ENCODE measurements at places on chromosomes 2 and 18.

DNA sequence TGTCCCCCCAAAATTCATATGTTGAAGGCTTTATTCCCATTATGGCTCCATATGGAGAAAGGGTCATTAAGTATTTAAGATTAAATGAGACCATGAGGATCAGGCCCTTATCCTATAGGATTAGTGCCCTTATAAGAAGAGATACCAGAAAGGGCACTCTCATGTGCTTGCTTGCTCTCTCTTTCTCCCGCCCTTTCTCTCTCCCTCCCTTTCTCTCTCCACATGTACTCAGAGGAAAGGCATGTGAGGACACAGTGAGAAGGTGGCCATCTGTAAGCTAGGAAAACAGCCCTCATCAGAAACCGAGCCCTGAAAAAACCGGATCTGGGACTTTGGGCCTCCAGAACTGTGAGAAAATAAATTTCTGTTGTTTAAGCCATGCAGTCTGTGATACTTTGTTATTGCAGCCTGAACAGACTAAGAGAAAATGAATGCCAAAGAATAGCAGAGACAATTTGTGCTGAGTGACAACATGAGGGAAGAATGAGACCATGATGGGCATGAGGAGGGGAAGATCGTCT lies 300.0 kb upstream of the SLC39A10 start:
- no peak for DNase-seq

GRCh38 chr2:66544258-66544657 lies 109.3 kb downstream of the MEIS1 start:
- DNase-seq = no peak

GRCh38 chr2:235050980-235051351 lies 99.1 kb downstream of the SH3BP4 start:
- DNase-seq = no peak

DNA sequence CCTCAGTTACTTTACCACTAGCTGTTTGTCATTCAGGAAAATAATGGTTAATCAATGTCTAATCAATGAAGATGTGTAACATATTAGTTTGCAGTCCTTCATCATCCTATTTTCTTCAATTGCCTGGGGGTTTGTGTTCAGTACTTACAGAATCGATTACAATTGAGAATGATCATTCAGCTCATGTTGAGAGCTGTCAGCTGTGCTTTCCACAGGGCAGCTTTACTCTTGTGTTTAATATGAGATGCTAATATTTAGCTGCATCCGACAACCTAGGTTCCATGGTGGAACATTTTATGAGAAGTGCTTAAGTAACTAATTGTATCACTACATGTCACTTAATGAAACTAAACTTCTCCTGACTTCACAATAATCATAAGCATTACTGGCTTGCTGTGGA lies 191.9 kb downstream of the GRB14 start:
- DNase-seq = no peak

GRCh38 chr2:65931056-65931455 lies 498.7 kb upstream of the SPRED2 start:
- no peak for DNase-seq

- DNase-seq = peak; percentile 94
Measured at GRCh38 chr2:127025359-127026166, 81.4 kb downstream of the BIN1 start.

DNA sequence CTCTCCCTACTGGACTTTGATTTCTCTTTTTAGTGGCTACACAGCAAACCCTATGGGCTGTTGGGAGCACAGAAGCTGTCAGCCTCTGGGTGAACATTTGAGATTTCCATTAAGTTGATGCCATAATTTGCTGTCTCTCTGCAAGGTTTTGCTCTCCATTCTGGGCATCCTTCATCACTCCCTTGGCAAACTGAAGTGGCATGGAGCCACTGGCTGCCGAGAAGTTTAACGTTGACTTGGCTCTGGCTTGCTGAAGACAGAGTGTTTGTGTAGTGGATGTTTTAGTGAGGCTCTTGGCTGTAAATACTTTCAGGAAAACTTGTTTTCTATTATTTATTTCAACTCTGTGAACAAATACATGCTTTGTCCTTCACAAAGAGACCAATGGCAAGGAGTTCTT lies 91.5 kb downstream of the ALK start:
- DNase-seq = no peak

DNA sequence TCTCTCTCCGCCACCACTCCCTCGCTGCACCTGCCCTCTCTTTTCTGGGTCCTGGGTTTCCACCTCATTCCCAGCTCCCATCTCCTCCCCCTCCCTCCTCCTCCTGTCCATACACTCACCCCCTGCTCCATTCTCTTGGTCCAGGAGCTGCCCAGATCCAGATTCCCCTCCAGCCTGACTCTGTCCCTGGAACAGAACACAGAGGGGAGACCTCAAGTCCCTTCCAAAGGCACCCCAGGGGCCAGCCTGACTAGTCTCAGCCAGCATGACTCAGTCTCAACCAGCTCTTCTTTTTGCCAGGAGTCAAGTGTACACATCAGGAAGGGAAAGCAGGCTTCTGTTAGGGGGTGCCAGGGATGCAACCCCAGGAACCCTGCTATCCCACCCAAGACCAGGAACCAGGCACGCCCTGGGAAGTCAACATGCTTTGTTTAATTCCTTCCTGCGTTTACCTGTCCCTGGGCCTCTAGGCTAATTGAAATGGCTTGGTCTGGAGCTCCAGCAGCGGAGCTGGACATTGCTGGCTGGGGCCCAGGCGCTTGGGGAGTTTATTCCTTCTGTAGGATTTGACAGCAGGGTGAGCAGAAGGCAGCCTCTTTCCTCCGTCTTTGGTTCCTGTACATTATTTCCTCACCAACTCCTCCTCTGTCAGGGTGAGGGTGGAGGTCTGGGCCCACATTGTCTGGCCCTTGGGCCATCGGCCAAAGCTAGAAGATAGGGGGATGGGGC lies 28.4 kb upstream of the SELENOI start:
- DNase-seq = no peak

DNA sequence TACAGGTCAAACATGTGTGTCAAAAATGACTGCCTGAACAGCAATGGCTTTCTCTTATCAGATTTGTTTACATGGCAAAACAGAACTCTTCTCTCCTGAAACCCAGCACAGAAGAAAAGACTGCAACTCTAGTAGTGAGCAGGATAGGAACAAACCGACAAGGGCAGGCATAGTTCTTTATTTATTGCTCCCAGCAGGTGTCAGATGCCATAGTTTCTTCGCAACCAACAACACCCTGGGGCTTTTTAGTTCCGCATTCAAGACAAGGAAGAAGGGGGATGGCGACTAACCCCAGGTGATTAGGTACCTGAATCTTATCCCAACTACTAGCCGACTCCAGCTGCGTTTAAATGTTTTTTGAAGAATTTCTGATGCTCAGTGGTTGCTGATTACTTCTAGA lies 367.5 kb upstream of the FIGN start:
- DNase-seq = no peak

- no peak for DNase-seq
Measured at GRCh38 chr2:129798301-129798581, 181.2 kb upstream of the RAB6C start.

DNA sequence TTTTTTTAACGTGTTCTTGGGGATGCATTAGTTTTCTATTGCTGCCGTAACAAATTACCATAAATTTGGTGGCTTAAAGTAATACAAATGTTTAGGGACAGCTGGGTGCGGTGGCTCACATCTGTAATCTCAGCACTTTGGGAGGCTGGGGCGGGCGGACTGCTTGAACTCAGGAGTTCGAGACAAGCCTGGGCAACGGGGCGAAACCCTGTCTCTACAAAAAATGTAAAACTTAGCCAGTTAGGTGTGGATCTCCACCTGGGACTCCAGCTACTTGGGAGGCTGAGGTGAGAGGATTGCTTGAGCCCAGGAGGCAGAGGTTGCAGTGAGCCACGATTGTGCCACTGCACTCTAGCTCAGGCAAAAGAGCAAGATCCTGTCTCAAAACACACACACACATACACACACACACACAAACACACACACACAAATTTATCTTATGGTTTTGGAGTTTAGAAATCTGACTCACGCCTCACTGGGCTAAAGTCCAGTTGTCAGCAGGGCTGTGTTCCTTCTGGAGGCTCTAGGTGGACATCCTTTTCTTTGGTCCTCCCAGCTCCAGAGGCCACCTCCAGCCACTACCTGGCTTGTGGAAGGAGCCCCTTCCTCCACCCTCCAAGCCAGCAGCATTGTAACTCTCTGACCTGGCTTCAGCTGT lies 76.1 kb downstream of the SEPTIN10 start:
- DNase-seq = no peak

- DNase-seq = peak; percentile 36
Measured at GRCh38 chr2:27441958-27442919, at the start of gene KRTCAP3. Gene KRTCAP3 (plus strand): TSS chr2:27442381. CDS start chr2:27442413, 32 bp downstream.

- DNase-seq = no peak
Measured at GRCh38 chr18:22549260-22549937, 131.7 kb upstream of the CTAGE1 start.

DNA sequence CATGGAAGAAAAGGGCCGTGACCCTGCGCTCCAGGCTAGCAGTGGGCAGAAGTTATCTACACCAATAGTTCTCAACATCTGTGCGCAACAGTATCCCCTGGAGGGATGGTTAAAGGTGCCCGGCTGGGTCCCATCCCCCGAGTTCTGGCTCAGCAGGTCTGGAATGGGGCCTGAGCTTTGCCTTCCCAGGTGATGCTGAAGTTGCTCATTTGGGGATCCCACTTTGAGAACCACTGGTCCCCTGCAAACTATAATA lies 31.1 kb downstream of the DNMT3A start:
- no peak for DNase-seq

- no peak for DNase-seq
Measured at GRCh38 chr2:18396329-18397010, 164.0 kb downstream of the RDH14 start.

DNA sequence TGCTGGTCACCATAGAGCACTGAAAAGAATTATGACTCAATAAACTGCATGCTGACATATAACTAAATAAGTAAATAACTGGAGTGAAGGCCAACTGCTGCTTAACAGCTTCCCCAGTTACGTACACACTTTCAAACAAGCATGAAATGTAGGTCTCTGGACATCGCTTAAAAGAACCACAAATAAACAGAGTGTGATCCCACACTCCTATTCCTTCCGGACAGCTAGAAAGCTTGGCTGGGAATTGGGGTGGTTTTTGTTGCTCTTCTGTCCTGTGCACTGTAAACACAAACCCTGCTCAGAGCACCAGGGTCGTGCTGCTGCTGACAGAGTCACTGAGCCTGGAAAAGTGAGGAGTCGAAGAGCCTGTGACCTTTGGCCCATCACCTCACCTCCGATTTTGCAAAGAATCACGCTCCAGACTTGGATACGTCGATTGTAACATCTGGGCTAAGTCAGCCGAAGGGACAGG lies 162.7 kb upstream of the NT5C1B start:
- DNase-seq = no peak

- DNase-seq = no peak
Measured at GRCh38 chr2:159968279-159968900, 94.0 kb downstream of the PLA2R1 start.

- no peak for DNase-seq
Measured at GRCh38 chr18:44599412-44599811, 81.3 kb upstream of the SETBP1 start.

DNA sequence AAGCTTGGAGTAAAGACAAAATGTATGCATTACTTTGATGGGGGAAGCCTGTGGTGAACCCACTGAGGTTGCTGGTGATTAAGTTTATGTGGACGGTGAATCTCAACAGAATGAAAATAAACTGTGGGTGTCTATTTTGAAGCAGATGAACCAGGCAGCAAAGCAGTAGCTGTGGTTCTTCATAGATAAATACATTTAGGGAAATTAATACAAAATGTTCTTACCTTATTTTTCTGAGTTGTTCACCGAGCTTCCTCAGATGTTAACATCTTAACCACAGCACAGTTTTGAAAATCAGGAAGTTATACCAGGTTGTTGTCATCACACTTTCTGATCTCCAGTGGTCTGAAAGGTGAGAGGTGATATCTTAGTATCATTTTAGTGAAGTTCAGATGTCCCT lies 53.9 kb downstream of the NCK2 start:
- DNase-seq = no peak

DNA sequence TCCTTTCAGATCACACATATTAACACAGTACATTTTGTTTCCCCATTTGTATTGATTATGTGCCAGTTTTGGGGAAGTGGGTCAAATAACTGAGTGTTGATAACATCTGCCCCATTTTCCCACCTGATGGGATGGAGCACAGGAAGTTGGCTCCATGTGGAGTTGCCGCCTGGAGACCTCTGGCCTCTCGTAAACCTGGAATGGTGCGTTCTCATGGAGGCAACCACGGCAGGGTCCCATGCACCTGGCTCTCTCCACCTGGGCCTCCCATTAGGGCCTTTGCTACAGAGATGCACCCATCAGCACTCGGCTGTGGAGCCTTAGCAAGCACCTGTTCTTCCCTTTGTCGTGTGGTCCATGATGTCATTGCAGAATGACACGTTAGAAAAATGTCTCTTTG lies 130.6 kb downstream of the MBP start:
- no peak for DNase-seq

DNA sequence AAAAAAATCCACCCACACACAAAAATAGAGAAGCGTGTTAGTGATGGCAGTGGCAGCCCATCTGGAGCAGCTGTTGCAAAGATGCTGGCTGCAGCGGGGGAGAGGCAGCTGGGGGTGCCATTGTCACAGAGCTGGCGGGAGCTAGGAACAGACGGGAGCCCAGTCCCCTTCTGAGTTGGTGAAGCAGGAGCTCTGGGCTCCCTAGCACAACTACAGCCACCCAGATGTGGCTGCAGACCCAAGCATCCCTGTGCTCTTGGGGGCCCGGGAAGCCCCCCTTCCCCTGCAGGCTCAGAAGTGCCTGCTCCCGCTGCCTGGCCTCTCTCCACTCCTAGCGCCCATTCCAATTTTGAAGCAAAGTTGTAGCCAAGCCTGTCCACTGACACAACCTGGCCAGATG lies 366.6 kb upstream of the MC4R start:
- DNase-seq = peak; percentile 24

Data from glutamatergic neuron (in vitro differentiated cells).